ENCODE measurements at places on chromosomes 4 and X.

DNA sequence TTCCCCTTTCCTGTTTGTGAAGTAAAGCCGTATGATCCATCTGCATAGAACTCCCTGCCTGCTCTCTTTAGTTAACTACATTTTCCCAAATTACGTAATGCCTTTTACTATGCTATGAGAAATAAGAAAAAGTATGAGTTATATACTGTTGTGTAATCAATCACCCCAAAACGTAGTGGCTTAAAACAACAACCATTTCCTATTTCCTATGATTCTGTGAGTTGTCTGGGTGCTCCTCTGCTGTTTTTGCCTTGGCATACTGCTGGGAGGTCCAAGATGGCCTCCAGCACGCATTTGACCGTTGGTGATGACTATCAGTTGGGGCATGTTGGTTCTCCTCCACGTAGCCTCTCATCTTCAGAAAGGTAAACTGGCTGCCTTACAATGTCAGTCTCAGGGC is 39.8 kb downstream of the BBS12 start:
- DNase-seq = no peak

DNA sequence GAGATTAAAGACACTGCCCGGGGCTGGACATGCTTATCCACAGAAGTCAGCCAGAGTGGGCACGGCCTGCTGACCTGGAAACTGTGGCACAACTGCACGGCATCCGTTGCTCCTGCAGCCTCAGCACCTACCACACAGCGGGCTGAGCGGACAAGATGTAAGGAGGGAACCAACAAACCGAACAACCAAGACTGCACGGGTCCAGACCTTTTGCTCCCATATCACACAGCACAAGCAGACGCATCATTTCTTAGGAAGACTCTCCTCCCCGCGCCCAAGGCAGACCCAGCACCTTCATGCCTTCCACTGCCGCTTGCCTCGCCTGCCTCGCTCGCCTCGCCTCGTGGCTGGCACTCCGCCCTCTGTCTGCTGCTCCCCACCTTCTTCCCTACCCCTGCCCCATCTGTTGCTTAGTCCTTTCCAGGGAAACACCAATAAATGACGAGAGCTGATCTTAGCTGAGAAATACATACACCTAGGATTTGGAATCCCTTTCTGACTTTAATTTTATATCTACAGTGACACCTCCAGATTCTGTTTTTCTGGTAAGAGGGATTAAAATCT is 79.0 kb downstream of the AFAP1 start:
- DNase-seq = no peak

GRCh38 chr4:185709802-185710486 is 102.0 kb downstream of the SORBS2 start:
- no peak for DNase-seq

DNA sequence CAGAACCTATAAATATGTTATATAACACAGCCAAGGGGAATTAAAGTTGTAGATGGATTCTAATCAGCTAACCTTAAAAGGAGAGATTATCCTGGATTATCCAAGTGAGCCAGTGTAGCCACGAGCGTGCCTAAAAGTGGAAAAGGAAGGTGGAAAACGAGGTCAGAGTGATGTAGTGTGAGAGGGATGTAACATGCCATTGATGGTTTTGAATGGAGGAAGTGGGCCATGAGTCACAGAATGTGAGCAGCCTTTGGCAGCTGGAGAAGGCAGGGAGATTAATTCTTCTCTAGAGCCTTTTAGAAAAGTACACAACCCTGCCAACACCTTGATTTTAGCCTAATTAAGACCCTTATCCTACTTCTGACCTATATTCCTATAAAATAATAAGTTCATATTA is 149.1 kb downstream of the SLC39A8 start:
- no peak for DNase-seq

DNA sequence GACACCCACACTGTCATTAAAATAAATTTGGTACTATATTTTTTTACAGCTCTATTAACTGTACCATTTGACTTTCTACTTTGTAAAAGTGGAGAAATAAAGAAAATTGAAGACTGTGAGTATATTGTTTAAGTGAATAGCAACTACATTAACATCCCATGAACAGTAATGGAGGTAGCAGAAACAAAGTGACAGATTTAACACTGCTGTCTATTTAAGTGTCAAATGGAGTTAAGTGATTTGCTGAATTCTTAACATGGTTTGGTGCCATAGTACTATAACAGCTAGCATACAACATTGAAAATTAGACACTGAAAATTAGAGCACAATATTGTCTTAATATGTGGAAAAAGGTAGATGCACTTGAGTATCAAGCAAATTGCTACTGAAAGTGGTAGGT is 76.2 kb downstream of the C4orf33 start:
- no peak for DNase-seq

GRCh38 chr4:150258569-150258968 is 180.3 kb downstream of the DCLK2 start:
- DNase-seq = no peak

DNA sequence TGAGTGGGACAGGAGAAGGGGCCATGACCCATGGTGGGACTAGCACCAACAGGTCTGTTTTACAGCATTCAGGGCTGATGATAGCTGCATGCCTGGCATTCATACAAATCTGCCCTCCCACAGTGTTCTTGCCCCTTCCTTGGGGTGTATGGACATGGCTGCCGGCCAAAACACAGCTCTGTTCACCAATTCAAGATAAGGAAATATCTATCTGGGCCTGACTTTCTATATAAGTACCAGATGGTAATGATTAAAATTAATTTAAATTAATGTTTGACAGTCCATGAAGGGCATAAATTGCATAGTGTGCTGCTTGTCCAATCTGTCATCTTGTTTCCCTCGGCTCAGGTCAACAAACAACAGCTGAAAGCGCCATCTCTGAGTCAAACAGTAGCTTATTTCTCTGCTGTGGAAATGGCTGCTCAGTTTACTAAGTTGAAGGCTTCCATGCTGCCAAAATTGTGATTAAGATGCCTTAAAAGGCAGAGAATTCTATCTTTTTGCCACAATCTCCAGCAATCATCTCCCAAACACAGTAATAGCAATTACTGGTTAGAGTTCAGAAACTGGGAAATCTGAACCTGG is 67.0 kb upstream of the TSPAN7 start:
- DNase-seq = no peak

DNA sequence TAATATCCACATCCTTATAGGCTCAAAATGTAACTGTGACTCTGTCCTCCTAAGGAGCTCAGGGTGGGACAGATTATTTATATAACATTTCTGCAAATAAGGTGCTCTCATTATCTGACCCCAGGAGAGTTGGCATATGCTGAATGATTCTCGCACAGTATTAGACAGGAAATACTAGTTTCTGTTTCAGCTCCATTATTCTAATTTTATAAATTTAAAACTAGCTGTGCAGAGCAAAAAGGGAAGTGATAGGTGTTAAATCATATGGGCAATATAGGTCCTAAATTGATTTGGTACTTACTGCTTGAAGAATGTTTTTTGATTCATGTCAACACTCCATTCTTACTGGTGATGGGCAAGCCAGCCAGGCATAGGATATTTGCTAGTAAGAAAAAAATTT is 141.5 kb downstream of the GLRA2 start:
- DNase-seq = no peak

- no peak for DNase-seq
These were observed 50.0 kb downstream of the HOPX start for GRCh38 chr4:56630876-56631666.

- peak; percentile 44 for DNase-seq
These were observed at the start of gene MSN for GRCh38 chrX:65667503-65668376. Gene MSN, plus strand, starts transcription at chrX:65667654. Its CDS starts 188 bp downstream, at chrX:65667842.

DNA sequence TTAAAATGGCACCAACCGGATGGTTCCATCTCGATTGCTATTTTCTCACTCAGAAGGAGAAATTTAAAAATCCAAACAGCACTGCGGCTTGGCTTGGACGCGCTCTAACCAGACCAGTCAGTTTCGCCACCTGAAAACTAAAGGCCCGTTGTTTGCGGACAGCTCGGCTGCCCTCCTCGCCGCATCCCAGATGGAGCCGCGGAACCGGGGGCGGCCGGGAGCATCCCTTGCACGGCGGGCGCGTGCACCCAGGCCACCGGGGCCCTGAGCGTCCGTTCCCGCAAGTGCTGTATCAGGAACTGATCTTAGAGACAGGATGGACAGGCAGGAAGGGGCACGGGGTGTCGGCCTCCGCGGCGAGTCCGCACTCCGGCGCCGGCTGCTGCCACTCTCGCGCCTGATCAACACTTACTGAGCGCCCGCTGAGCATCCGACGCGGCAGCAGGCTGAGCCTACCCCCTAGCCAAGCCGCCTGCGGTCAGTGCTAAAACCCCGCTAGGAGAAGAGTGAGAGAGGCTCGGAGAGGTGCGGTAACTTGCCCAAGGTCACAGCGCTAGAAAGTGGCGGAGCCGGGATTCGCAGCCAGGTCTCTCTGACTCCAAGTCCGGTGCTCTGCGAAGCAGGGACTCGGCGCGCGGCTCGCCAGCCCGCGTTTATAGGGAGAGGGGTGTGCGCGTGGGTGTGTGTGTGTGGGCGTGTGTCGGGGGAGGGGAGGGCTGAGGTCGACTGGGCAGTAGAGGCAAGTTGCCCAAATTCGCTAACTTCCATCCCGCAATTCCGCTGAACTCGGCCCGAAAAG is at the start of gene CITED1:
CITED1 (minus strand) TSS at position 629 of the 799 bp plus-strand sequence. CDS start 3,045 bp downstream, outside the sequence.
- DNase-seq = no peak

DNA sequence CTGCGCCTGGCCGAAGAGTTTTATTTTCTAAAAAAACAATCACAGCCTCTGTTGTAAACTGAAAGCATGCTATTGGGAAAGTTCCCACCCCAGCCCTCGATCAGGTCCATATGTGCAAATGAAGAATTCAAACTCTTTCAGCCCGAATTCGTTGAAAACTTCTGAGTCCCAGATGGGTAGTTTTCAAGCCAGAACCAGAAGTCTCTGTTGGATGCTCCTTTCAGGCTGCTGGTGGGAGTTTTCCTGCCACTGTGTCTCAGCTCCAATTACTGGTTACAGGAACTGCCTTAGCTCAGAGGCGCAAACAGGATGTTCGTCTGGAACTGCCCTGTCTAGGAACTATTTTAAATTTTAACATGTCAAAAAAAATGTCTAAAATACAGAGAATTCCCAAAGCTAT is 9.3 kb upstream of the ALG13 start:
- DNase-seq = no peak

GRCh38 chrX:109871121-109871888 is 131.6 kb upstream of the TMEM164 start:
- DNase-seq = no peak

- DNase-seq = no peak
These were observed 7.6 kb upstream of the PCDH19 start for GRCh38 chrX:100417681-100418080.

- no peak for DNase-seq
These were observed 40.9 kb downstream of the KDM6A start for GRCh38 chrX:44913656-44914531.

GRCh38 chr4:39542611-39543012 is 15.4 kb upstream of the UGDH start:
- no peak for DNase-seq

- no peak for DNase-seq
These were observed 146.8 kb downstream of the KLHL4 start for GRCh38 chrX:87664381-87664780.

DNA sequence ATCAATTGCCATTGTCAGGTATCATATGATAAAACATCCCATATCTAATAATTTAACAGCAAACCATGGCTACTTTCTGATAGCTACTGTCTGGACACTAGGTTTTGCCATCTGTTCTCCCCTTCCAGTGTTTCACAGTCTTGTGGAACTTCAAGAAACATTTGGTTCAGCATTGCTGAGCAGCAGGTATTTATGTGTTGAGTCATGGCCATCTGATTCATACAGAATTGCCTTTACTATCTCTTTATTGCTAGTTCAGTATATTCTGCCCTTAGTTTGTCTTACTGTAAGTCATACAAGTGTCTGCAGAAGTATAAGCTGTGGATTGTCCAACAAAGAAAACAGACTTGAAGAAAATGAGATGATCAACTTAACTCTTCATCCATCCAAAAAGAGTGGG is 7.0 kb downstream of the NPY5R start:
- DNase-seq = no peak

GRCh38 chr4:141077611-141078225 is 55.6 kb downstream of the RNF150 start:
- DNase-seq = no peak

DNA sequence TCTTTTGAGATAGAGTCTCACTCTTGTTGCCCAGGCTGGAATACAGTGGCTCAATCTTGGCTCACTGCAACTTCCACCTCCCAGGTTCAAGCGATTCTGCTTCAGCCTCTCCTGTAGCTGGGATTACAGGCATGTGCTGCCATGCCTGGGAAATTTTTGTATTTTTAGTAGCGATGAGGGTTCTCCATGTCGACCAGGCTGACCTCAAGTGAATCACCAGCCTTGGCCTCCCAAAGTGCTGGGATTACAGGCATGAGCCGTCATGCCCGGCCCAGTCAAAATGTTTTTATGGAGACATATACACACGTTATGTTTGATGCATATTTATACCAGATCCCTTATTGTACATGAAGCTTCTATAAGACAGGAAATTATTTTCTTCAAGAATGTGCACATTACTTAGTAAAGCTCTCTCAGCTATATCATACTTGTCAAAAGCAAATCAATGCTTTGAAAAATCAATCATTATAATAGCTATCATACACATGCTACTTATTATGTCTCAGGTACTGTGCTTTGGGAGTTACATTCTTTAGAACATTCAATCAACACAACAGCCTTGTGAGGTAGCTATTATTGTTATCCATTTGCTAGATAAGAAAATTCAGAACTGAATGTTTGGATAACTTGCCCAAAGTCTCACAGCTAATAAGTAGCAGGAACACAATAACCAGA is 269.2 kb downstream of the FSTL5 start:
- no peak for DNase-seq

DNA sequence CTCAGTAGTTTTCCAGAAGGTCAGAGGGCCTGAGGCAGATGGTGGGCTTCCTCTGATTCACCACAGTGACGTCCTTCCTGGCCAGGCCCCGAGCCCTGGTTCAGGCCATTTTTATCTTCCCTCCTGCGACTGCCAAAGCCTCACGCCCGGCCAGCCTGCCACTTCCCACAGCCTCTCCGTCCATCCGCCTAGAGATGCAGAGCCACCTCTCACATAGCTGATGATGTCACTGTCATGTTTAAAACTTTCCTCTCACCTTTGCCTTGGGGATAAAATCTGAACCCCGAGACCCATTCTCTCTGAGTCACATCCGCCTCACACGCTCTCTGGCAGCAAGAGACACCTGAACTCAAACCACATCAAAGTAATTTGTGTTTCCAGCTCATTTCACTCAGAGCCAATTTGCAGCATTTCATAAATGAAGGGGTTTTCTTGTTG is 175.3 kb downstream of the QDPR start:
- peak; percentile 25 for DNase-seq

Data from stimulated activated CD8-positive, alpha-beta memory T cell treated with anti-CD3 and anti-CD28 coated beads, Interleukin-7, amount 100 ng/mL, for 1 hour (primary cell).